ENCODE measurements at places on chromosomes 1 and 21. TPM values are rescaled to one million over a fixed set of nuclear protein-coding genes. Genes with fewer than 3 reads are reported as not detected.

The OR2L3 gene
- not detected for total RNA-seq

The POU3F1 gene
- total RNA-seq = 83.3 TPM

GRCh38 chr21:39105341-39105765 is 77.9 kb downstream of the PSMG1 start:
- DNase-seq = no peak

DNA sequence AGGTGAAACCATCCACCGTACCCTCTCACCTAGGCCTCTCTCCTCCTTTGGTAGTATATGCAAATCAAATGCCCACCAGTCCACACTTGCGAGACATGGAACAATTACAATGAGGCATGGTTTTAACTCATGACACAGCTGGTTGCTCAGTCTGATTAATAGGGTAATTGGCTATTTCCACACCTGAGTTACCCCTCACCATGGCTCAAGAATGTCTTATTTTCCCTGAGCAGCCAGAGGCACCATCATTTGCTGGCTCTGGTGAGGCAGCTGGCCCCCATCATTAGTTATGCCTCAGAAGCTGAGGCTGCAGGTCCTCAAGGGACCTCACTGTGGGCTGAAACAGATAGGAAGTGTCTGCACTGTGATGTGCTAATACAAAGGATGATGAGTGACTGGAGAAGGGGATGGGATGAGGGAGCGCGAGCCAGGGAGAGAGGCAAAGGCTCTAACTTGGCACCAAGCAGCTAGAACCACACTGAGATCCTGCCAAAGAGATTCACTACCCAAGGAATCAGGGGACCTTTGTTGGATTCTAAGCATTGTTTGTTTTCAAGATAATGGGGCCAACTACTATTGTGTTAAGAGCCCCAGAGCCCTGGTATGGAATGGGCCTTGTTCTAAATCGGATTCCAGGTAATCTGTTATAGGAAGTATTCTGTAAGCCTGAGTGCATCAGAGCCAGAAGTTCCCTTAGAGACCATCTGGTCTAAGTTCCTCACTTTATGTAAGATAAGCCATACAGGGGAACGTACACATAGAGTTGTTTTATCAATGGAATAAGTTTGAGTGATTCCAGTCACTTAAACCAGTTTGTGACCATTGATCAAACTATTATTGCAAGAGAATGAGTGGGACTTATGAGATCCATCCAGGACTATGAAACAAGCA is 80.0 kb upstream of the CNTN2 start:
- no peak for DNase-seq

- peak; percentile 39 for DNase-seq
These were observed 76.5 kb upstream of the BTG3 start for GRCh38 chr21:17688912-17689874.
